ENCODE measurements at places on chromosomes 5 and 9.
A peak's percentile ranks its signal among the peaks of the same experiment; 100 is the strongest.

DNA sequence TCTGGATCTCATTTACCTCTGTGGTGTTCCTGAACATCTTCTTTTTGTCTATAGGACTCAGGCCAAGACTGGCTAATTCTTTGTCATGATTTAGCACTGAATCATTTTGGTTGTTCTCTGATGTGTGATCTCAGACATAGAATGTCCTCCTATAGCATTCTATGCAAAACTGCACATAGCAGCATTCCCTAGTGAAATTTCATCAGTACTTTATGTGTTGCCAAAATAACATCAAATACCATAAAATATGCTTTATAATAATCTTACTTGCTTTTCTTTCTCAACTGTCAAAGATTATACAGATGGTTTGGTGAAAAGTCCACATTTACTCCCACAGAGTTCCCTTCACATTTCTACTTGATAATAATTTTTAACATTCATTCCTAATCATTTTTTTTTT lies 115.7 kb upstream of the MPDZ start:
- DNase-seq, result no peak

- no peak for DNase-seq
Observed at GRCh38 chr9:71361357-71361756, 239.9 kb upstream of the TRPM3 start.

DNA sequence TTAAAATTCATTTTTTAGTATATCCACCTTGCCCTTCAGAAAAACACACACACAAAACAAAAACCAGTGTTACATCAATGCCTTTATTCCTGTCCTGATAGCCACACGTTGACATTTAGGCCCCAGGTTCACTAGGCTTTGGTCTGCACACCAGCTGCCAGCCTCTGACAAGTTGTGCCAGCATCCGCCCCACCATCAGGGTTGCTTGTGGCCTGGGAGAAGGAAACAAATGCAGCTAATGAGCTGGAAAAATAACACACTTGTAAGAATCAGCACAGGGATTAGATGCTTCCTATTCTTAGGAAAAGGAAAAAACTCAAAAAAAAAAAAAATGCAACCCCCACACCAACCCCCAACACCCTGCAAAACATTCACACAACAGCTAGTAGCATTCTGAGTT lies 404.0 kb upstream of the GRIA1 start:
- DNase-seq, result no peak

DNA sequence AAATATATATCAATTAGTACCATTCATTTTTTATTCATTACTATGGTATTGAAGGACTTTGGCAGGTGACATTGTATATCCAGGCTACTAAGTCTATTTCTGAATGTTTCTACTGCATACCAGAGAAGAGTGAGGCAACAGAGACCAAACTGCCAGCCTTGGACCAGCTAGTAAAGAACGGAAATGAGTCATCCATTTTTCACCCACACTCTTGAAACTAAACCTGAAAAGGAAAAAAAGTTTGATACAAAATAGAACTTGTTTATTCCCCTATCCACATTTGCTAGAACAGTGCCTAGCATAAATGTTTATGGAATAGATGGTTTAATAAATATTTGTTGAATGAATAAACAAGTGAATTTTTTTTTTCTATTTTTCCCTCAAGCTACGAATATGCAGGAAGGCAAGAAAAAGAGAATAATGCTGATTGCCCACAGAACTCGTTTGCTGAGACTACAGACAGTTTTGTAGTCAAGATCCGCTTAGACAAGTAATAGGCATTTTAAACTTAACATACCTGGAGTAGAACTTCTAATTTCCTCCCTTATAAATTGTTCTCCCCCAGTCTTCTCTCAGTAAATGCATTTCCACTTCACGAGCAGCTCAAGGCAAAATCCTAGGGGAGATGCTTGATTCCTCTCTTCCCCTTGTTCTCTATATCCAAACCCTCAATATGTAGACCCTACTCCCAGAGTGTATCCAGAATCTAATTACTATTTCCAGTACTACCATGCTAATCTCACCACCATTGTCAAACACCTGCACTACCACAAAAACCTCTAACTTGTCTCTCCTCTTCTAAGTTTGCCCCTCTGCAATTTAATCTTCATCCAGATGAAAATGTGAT lies 146.2 kb upstream of the RASA1 start:
- peak; percentile 6 for DNase-seq

- no peak for DNase-seq
Observed at GRCh38 chr5:116858705-116859333, 284.2 kb upstream of the SEMA6A start.

DNA sequence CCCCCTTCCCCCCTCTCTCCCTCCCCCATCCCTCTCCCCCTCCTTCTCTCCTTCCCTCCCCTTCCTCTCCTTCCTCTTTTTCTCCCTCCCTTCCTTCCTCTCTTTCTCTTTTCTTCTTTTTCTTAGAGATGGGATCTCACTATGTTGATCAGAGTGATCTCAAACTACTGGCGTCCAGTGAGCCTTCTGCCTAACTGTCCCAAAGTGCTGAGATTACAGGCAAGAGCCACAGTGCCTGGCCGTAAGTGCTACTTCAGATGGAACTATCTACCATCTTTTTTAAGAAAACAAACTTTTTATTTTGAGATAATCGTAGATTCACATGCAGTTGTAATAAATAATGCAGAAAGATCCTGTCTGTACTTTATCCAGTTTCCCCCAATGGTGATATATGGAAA lies 6.3 kb downstream of the RCL1 start:
- DNase-seq, result no peak

GRCh38 chr5:1343315-1343751 lies 1.6 kb downstream of the CLPTM1L start:
- no peak for DNase-seq

- no peak for DNase-seq
Observed at GRCh38 chr5:66877843-66878242, 281.6 kb downstream of the MAST4 start.

DNA sequence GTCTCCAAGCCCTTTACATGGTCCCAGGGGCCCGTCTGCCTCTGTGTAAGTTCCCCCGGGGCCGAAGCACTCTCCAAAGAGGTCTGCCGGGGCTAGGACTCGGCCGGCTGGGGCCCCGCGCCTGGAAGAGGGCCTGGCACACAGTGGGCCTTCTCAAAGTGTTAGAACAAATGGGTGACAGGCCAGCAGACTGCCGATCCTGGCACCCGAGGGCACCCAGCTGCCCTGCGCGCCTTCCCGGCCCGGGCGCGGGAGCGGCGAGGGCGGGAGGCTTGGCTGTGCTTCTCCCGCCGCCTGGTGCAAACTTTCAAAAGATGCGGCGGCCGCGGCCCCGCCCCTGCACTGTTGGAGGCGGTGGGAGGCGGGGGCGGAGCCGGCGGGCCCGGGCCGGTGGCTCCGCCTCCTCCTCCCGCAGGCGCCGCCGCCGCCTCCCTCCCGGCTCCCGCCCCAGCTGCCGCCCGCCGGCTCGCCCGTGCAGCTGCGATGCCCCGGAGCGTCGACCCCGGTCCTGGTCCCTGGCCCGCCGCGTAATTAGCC lies at the start of gene NEURL1B:
TSS of gene NEURL1B (plus strand) at position 442 of the 537 bp plus-strand sequence. CDS start 144 bp downstream, outside the sequence.
- DNase-seq, result no peak

GRCh38 chr9:113634596-113635515 lies 171.3 kb downstream of the RGS3 start:
- DNase-seq, result no peak

DNA sequence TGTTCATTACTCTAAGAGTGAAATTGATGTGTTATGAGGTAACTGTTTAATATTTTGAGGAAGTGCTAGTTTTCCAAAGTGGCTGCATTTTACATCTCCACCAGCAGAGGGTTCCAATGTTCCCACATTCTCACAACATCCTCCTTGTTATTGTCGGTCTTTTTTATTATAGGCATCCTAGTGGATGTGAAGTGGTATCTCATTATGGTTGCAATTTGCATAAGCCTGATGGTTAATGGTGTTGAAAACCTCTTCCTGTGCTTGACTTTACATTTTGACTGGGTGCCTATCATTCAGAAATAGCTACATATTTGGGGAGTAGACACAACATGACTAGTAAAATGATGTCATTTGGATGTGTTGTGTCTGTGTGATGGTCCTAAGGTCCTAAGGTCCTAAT lies 143.6 kb downstream of the MRPS30 start:
- DNase-seq, result no peak

- DNase-seq, result no peak
Observed at GRCh38 chr9:121307976-121308375, 40.0 kb downstream of the GSN start.

GRCh38 chr5:41707853-41708603 lies 162.2 kb downstream of the OXCT1 start:
- no peak for DNase-seq

DNA sequence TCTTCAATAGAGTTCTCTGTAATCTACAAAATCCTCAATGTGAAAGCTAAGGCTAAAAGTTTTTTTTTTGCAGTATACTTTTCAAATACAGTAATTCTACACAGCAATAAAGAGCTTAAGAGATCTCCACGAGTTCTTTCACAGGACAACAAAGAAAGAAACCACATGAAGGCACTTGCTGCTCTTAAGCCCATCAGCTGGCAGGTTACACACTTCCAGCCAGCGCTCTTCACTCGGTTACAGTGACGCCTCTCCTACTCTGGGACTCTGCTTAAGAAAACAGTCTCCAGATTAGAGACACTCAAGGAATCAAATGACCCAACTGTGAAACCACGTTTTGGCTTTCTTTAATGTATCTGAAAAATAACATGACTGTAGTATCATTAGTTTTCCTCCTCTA lies 85.0 kb downstream of the ROR2 start:
- DNase-seq, result no peak

DNA sequence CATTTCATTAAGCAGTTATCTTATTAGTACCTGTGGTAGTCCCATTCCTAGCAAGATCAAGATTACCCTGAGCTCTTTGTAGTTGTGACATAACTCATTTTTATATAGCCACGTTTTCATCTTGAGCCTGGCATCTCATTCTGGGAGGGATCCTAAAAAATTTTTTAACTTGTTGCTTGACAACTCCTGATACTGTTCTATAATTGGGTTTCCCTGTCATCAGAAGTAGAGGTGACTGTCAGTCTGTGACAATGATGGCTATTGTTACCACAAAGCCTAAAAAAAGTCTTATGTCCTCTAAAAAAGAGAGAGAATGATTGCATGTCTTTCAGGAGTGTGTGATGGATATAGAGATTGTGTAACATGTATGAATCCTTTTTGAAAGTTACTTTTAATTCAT lies 164.8 kb downstream of the SGCD start:
- DNase-seq, result no peak

- no peak for DNase-seq
Observed at GRCh38 chr5:77123057-77123456, 36.0 kb upstream of the ZBED3 start.

GRCh38 chr5:170221327-170221741 lies 11.5 kb upstream of the C5orf58 start:
- DNase-seq, result no peak

GRCh38 chr9:105832096-105832710 lies 137.9 kb downstream of the TMEM38B start:
- DNase-seq, result no peak

GRCh38 chr5:58268268-58268667 lies 191.6 kb downstream of the PLK2 start:
- DNase-seq, result no peak

DNA sequence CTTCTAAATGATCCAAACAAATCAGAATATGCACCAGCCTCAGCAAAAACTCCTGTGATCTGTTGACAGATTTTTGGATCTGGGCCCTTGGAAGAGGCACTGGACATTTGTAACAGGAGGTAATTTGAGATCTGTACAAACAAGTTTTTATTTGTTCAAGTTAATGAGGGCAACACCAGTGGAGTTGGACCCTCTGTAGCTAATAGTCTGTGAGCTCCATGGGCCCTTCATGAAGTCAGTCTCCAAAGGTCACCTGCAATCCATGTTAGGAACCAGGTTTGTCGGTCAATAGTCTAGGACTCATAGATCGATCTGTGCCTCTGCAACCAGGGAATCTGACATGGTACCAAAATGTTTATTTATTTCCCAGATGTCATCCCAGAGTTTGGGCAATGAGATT lies 40.9 kb downstream of the PAM start:
- DNase-seq, result no peak

GRCh38 chr9:15116130-15116580 lies 190.9 kb downstream of the TTC39B start:
- DNase-seq, result no peak

DNA sequence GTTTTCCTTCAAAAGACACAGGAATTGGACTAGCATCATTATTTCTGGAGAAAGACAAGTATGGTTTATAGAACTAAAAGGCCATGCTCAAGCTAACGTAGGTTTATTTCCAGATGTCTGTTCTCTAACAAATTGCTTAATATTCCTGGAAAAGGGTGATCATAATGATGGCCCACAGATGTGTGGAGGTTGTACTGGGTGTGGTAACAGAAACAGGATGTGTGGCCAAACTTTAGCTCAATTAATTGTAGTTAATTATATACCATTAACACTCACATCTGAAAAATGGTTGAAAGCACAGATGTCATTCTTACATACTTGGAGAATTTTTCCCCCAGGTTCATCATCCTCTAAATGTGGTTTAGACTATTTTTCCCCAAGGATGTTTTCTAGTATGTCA lies 292.7 kb upstream of the RASA1 start:
- DNase-seq, result no peak

GRCh38 chr9:106286249-106286648 lies 576.7 kb upstream of the ZNF462 start:
- no peak for DNase-seq

DNA sequence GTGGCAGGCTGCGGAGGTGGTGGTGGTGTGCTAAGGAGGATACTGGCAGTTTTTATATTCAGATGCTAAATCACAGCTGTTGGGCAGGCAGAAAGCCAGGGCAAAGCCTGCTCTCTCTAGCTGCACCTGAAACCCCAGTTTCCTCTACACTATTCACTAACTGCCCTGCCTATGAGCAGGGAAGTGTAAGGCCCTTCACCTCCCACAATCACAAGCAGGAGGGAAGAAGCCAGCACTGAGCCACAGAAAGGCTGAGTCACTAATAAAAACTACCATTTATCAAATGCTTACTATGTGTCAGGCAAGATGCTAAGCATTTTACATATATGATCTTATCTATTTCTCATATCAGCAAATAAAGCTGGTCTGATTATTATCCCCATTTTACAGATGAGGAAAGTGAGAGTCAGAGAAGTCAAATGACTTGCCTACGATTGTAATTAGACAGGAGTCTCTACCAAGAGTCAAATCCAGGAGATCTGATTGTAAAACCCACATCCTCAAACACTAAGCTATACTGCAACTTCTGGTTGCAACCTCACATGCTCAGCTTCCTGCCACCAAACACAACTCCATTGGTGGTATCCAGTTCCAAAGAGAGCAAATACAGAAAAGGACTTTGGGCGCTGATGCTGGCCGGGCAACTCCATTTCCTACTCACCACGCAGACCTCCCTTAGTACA lies 17.7 kb upstream of the IL6ST start:
- no peak for DNase-seq

GRCh38 chr5:38473008-38473407 lies 83.4 kb downstream of the LIFR start:
- no peak for DNase-seq

- DNase-seq, result no peak
Observed at GRCh38 chr9:83304686-83305085, 233.5 kb downstream of the FRMD3 start.

GRCh38 chr5:6547498-6547897 lies 85.3 kb downstream of the NSUN2 start:
- DNase-seq, result no peak
